ENCODE measurements at places on chromosomes 3 and 15.

- DNase-seq: no peak
Observed at GRCh38 chr15:52448011-52448890, 80.4 kb downstream of the MYO5A start.

GRCh38 chr15:81484086-81484955 lies 110.3 kb upstream of the TMC3 start:
- no peak for DNase-seq

GRCh38 chr15:98398056-98398455 lies 250.3 kb upstream of the IGF1R start:
- DNase-seq: no peak

DNA sequence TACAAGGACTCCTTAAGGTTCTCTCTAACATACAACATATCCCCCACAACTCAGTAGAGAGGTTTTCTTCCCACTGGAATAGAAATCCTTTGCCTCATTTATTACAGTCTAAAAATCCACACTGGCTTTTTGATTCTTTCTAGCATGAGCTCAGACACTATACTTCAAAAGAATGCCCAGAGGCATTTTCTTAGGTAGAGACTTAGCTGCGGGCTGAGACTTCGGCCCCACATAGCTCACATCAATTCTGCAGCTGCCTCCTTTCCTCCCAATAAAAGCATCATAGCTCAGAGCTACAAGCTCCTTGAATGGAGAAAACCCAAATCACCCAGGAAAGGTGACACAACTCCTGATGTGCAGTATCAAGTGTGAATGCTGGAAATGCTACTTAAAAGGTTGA lies 52.4 kb downstream of the AAGAB start:
- DNase-seq: no peak

GRCh38 chr15:62928242-62928999 lies 114.1 kb upstream of the TPM1 start:
- no peak for DNase-seq

DNA sequence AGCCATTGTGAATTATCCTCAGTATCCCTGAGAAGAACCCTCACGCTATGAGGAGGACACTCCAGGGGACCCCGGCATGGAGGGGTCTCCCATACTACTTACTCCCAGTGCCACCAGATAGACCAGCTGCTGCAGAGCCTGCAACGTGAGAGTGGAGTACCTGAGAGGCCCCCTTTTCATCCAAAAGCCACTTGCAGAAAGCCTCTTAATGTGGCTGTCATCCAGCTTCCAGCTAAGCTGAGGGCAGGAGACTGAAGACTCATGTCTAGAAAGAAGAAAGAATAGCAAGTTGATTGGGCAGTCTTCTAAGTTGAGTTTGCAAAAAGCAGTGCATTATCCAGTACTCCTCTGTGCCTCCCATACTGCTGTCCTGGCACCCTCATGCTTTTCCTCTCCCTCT lies 27.3 kb upstream of the MNS1 start:
- DNase-seq: no peak

- DNase-seq: no peak
Observed at GRCh38 chr3:97161169-97161568, 346.8 kb downstream of the EPHA6 start.

- DNase-seq: no peak
Observed at GRCh38 chr15:40352281-40352901, 1.6 kb downstream of the PHGR1 start.

GRCh38 chr3:101938262-101938847 lies 89.0 kb downstream of the NFKBIZ start:
- no peak for DNase-seq

- no peak for DNase-seq
Observed at GRCh38 chr3:27165321-27165721, 203.9 kb downstream of the NEK10 start.

DNA sequence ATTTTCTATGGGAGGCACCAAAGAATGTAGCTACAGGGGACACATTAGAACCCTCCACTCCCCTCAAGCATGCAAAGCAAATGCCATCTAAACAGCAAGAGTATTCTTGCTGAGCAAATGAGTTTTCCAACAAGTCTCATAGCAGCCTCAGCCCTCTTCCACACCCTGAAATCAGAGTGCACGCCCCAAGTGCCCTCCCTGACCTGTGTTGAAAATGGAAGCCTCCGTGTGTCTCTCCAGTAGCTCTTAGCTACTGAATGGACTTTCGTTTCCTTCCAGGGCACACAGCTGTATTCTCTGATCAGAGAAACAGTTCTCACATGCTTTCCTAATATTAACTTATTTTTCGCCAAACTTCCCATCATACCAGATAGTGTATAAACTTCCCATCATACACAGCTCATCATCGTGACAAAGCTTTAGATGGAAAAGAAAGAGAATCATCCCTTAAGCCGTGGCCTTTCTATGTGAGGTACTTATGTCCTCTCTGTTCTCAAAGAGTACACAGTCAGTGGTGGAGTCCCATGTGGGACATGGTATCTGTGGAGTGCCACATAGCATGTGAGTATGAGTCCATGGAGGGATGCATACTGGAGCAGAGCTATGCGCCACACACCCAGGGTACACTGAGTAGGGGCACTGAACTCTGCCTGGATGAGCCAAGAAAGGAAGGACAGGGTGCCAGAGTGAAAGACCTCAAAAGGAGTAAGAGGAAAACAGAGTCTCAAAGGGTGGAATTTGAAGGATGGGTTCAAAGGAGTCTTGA lies 434.5 kb downstream of the MCTP2 start:
- DNase-seq: no peak

DNA sequence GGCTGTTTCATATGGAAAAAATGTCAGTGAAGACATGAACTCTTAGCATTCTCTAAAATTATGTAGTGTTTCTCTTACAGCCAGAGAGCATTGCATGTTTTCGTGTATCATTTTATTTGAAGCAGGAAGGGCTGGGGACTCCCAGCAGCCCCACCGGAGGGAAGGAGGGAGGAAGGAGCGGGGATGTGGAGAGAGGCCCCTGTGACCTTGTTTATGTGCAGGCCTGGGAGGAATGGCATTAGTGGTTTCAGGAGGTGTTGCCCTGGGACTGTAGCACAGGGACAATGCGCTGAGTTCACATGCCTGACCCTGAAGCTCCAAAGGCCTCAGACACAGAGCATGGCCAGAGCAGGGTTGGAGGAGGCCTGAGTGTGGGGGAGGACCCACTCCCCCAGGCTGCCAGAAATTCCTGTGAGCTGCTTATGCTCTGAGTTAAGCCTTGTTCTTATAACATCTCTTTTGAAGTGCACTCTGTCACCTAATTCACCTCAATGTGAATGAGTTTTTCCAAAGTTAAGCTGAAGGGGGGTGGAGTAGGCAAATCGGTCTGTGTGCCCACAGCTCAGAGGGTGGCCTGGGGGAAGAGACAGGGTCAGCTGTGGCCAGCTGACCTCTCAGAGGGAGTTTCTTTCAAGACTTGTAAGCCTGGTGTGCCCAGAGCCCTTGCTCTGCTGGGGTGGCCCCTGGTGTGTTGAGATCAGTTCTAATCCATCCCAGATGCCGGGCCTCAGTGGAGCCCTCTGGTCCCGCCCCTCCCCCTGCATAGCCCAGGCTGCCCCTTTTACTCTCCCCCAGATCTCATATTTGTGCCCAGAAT lies 3.9 kb upstream of the RNU6-1 start:
- DNase-seq: no peak

- no peak for DNase-seq
Observed at GRCh38 chr3:111733154-111733553, 125.9 kb upstream of the PHLDB2 start.

GRCh38 chr3:108271626-108272025 lies 24.7 kb upstream of the HHLA2 start:
- DNase-seq: no peak

DNA sequence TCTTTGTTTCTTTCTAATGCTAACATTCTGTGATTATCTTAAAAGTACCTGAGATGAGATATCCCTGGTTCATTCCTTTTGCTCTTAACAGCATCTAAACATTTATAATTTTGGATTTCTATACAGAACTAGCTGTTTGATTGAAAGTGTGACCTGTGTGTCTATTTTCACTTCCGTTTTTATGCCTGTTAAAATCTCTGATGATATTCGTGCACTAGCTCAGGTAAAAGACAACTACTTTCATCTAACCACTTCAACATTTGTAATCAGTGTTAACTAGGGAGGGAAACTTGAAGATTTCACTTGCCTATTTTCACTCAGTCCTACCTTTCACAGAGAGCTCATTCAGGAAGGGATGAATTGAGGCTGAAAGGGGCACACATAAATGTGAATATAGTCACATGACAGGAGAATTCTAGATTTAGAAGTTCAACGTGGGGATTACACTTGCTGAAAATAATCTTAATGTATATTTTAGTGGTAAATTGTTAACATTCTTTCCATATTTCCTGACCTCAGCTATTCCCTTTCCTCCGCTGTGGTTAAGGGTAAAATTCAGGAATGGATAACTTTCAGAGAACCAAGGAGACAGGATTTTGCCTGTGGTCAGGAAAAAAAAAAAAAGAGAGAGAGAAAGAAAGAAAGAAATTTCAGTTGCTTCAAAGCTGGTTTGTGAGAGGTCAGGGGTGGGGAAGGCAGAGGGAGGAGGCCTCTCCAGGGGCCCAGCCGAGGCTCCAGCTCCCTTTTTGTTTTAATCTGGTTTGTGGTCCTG lies 159.8 kb upstream of the TSC22D2 start:
- no peak for DNase-seq

GRCh38 chr15:66298803-66299251 lies 5.5 kb downstream of the DIS3L start:
- DNase-seq: no peak

DNA sequence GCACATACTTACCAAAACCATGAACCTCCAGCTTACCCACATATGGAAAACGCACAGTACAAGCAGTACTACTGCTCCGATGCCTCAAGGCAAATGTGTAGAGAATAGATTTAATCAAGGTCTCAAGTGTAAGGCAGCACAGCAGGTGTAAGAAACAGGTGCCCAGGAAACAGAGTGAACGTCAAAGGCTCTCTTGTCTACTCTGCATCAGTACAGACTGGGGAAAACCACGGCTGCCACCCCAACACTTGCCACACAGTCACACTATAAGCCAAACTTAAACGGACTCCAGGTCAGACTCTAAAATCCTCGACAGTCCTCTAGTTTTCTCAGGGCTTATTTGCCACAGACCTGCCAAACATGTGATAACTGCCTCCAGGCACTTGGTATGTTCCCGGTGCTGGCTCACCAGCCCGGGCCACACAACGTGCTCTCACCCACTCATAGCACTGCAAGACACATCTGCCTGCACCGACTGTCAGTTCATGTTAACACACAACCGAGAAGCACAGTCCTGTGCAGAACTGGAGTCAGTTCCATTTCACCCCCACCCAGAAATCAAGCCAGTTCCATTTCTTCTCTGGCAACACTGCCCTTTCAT lies 30.6 kb downstream of the ABCC5 start:
- no peak for DNase-seq

DNA sequence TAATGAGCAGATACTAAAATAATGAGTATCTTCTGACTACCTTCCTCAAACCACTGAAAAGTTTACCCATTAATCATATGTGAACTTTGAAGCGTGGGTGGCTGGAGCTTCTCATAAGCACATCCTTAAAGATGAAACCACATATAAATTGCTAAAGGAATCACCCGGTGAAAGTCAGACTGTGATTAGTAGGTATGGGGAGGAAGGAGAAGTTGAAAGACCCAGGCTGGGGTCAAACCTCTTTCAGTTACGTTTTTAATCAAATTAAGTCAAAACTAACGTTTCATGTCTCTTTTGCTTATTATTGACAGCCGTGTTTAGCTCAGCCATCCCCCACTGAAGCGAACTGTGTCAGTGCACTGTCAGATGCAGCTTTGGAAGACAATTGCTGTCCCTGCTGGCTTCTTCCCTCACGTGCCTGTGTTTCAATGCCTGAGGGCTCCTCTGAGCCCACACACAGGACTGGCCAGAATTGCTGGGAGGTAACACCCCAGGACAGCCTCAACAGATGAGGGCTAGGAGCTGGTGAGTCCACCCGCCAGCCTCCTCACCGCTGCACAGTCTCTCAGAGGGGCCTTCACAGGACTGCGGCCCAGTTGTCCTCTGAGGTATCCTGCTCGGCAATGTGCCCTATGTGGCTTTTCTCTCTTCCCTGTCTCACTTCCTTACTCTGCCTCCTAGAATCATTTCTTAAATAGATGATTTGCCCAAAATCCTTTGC lies 29.3 kb upstream of the SH3BP5 start:
- no peak for DNase-seq

- no peak for DNase-seq
Observed at GRCh38 chr3:148882288-148882687, 17.2 kb downstream of the CPA3 start.

GRCh38 chr3:185399737-185400667 lies 37.1 kb downstream of the MAP3K13 start:
- DNase-seq: no peak

DNA sequence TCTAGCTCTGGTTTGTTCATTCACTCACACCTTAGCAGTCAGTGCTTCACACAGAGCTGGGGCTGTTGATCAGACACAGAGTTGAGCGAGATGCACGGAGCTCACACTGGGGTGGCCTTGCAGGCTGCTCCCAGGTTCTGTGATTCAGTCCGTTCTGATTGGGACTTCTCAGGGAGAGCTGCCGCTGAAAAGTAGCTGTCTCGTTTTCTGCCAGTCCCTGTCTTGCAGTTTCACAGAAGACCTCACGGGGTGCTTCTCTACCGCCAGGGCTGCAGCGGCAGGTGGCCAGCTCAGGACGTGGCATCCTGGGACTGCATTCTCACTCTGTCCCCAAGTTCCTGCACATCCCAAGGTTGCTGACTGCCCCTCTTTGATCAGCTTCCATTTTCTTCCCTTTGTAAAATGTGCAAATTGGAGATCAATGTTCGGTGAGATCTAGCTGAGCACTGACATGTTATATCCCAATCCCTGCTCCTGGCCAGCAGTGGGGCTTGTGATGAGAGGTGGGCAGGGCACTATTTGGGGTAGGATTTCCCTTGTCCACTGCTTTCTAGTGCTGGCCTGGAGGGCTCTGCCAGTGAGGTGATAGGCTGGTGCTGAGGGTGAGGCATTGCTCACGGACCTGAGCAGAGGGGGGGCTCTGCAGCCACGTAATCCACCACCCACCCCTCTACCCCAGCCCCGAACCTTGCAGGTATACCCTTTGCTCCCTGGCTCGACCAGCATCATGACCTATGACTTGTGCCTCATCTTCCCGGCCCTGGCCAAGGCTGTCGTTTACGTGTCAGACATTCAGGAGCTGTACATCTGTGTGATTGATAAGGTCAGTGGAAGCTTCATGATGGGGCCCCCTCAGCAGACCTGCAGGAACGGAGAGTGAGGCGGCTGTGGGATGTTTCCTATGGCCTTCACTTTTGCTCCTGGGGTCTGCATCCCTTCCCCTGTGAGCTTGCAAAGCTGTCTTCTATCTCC lies 5.3 kb upstream of the TXNRD3 start:
- no peak for DNase-seq

DNA sequence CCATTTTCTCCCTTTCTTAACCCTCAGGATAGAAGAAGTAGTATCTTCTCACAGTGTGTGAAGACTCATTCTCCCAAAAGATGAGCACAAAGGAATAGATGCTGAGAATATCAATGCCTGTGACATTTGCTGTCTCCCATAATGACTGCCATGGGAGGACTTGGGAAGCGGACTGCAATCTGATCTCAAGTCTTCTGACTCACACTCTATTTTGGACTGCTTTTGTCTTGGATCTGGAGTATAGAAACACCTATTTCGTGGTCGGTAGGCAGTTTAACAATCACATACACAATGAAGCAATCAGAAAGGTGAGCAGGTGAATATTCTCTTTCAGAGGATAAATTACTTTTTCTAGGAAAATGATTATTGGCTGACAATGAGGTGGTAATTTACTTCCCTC lies 852.0 kb downstream of the FHIT start:
- DNase-seq: no peak

GRCh38 chr3:193548406-193548805 lies 6.3 kb downstream of the ATP13A4 start:
- no peak for DNase-seq

GRCh38 chr3:145578471-145578870 lies 582.5 kb downstream of the PLOD2 start:
- no peak for DNase-seq

GRCh38 chr15:43255376-43255775 lies 11.4 kb downstream of the TGM5 start:
- no peak for DNase-seq
